Activated CD4-positive, CD25-positive, alpha-beta regulatory T cell treated with anti-CD3 and anti-CD28 coated beads, Interleukin-2, amount 50 U/mL, for 24 hours (primary cell): ENCODE measurements at places on chromosomes 2 and 18.

GRCh38 chr2:84741182-84741822 lies 139.6 kb downstream of the TRABD2A start:
- peak; percentile 87 for ATAC-seq

DNA sequence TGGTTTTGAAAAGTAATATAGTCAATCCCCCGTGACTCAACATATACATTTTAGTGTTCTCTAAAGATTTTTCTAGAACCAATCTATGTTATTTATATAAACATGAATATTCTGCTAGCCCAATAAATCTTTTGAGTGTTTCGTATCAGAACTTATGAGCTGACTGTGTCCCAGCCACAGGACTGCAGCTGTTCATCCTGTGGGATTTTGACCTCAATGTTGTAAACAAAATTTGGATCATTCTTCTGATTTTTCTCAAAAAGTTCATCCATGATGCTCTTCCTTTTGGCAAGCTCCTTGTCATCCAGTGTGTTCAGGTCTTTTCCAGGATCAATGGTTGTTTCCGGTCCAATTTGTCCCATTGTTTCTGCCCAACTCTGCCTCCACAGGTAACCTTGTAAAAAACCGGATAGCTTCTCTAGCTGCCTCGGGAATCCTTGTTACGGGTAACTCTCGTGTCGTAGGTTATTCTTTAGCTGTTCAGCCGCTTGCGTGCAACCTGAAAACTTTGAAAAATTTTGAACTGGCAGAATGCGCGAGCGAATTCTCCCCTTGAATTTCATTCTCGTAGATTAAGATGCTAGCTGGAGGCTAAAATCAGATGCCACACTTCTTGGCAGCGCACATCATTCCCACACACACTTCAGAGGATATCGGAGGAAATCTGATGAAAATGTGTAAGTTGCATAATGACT lies 195.2 kb downstream of the SH3BP4 start:
- no peak for ATAC-seq

DNA sequence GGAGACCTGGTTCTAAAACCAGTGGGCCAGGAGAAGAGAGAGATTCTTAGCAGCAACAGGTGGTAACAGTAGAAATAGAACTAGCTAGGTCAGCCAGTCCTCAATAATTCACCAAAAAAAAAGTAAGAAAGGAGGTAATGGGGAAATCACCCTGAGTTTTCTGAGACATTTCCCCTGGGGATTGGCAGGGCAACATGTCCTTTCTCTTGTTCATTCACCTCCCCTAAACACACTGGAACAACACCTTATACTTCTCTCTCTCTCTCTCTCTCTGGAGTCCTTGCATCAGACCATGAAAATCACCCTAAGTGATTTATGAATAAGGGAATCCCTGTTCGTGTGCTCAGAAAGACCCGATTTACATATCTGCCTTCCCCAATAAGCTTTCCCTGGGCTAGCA lies 64.8 kb downstream of the COX7A2L start:
- peak; percentile 18 for ATAC-seq

- no peak for ATAC-seq
Measured at GRCh38 chr2:126635281-126635680, 20.7 kb upstream of the GYPC start.

DNA sequence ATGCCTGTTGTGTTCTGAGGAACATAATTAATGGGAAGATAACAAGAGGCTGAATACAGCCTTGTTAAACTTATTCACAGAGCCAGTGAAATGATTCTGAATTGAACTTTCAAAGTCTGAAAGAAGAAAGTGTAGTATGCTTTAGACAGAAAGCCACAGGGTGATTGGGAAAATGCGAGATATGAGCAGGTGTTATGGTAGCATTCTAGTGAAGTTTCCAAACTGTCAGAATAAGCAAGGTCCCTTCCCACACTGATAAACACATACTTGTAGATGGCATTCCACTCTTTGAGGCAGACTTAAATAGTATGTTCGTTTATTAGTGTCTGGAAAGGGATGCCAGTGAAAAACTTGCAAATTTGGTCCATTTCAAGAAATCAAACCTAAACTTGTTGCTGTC lies 70.5 kb upstream of the ITPRID2 start:
- no peak for ATAC-seq

- ATAC-seq = no peak
Measured at GRCh38 chr2:189144700-189145211, 34.8 kb downstream of the COL5A2 start.

DNA sequence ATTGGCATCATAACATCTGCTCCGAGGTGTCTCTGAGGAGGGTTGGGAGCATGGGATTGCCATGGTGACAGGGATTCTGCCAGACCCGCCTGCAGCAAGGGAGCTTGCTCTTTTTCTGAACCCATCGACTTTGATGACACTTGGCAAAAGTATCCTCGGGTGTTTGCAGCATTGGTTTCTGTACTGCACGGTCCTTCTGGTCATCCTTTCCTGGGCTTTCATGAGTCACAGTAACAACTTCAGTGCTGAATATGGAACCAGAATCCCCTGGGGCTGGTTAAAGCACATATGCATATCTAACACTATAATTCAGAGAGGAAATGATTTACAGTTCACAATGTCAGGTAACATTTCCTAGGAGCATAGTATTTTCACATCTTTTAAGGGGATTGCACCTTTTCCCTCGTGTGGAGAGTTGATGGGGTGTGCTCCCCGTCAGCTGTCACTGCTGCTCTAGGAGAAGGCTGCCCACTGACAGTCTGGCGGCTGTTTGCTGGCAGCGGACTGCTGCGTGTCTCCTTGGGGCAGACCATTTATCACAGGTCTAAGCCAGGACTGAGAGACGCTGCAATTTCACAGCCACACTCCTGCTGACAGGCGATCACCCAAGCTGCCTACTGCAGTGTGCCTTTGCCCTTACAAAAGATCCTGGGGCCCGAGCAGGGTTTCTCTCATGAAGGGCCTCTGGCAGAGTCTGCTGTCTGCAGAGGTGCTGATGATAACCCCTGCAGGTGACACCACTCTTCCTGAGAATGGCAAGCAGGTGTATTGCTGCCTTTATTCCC lies 425.3 kb downstream of the THSD7B start:
- no peak for ATAC-seq

DNA sequence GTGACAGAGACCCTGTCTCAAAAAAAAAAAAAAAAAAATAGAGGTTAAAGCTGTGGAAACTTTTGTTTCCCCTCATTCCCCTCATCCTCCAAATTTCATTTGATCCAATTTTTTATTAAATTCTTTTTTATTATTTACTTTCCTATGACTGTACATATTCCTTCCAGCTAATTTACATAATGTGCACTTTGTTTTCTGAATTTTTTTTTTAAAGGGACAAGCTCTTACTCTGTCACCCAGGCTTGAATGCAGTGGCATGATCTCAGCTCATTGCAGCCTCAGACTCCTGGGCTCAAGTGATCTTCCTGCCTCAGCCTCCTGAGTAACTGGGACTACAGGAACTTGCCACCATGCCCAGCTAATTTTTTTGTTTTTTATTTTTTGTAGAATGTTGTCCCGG lies 10.3 kb downstream of the ANKAR start:
- no peak for ATAC-seq

DNA sequence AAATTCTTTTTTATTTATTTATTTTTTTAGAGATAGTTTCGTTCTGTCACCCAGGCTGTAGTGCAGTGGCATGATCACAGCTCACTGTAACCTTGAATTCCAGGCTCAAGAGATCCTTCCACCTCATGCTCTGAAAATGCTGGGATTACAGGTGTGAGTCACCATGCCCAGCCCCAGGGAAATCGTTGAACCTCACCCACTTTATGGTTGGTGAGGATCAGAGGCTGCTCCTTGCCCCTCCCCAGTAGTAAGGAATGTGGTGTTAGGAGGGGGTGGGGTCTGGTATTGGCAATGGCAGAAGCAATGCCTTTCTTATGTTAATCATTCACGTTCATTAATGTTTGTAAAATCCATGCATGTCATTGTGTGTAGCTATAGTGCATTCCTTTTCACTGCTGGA lies 161.9 kb downstream of the SUCLG1 start:
- ATAC-seq = no peak

GRCh38 chr2:98537390-98538126 lies 70.8 kb downstream of the COA5 start:
- ATAC-seq = no peak

DNA sequence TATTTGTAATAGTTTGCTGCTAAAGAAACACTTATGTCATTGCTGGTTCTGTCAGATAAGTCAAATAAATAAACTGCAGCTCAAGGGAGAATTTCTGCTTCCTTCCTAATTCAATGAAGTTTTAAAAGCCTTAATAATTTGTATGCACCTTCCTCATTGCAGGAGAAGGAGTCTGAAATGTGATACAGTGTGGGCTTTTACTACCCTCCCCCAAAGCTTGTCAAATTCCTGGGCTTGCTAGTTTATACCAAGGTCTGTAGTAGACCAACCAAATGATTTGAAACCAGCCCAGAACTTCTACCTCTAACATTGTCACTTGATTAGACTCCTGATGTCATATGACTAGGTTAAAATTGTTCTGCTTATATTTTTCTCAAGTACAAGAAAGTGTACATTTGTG lies 131.8 kb downstream of the DTNA start:
- no peak for ATAC-seq

- ATAC-seq = no peak
Measured at GRCh38 chr2:148969659-148970061, 68.8 kb upstream of the LYPD6B start.

GRCh38 chr2:235523021-235523420 lies 29.2 kb downstream of the AGAP1 start:
- ATAC-seq = no peak

DNA sequence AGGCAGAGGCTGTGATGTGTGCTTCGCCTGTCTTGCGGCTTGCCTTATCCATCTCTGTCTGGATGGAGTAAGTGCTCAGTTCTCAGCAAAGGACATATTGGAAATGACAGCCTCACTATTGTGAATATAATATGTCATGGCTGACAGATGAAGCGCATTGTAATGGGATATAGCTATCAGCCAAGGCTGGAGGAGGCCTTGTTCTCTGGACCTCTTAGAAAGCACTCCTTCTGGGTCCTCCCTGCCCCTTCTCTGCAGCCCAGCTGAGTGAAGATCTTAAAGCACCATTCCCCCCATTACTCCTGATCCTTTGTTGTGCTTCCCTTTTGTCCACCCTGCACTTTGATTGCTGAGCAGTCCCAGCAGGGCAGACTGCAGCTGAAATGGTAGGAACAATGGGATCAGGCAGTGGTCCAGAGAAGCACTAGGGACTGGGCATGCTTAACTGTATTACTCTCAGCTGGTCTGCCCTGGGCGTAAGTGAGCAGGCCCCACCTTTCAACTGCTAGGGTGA lies 265.3 kb downstream of the SETBP1 start:
- ATAC-seq = no peak

DNA sequence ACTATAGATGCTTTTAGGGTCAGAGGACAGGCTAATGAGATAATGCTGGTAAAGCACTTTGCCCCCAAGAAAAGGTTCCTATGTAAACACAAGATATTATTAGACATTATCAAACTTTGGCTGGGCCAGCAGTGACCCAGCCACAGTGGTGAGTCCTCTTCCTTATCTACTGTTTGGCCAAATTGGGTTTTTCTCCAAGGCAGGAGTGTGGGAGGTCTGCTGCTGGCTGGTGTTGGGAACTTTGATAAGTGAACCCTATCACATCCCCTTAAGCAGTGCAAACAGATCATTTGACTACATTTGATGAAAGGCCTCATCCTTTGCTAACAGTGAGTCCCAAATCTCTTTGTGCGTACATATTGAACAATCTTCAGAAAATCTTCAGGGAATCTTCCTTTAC lies 16.2 kb downstream of the FZD7 start:
- ATAC-seq = no peak

DNA sequence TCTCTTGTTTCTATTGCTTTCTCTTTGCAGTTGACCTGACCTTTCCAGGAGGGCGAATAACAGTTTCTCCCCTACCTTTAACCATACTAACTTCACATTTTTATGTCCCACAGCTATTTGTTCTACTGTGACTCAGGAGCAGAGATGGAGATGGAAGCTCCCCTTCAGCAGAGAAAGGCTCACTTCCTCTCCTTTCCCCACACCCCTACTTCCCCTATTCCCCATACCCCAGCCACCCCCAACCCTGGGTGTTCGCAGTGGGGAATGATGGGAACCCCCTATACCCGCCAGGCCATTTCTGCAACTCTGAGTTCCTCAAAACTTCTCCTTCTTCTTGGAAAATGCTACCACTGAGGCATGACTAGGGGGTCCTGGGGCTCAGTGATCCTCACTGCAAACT lies 285.4 kb upstream of the MGAT5 start:
- ATAC-seq = no peak

- no peak for ATAC-seq
Measured at GRCh38 chr2:80822999-80823398, 518.4 kb upstream of the LRRTM1 start.

DNA sequence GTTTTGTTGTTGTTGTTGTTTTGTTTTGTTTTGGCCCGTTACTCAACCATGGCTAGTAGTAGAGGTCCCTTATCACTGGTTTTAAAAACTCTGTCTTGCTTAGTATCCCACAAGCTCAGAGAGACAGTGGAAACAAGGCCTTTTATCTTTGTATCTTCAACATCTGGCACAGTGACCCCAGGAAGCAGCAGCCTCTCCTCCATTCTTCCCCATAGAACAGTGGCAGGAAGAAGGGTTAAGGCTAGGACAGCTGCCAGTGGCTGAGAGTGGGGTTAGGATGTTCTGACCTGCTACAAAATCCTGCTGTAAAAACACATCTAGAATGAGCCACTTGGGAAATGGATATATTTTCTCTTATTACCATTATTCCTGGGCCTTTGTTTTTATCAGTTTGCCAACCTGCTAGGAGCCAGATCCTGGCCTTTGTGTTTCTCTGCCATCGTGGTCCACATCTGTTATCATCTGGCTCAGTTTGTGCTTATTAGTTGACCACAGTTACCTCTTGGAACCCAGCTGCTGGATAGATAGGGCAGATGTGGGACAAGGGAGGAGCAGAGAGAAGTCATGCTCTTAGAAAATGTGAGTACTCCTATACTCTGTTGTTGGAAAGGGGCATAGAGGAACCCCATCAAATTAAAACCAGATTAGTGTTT lies 246.8 kb downstream of the AGPS start:
- no peak for ATAC-seq

GRCh38 chr2:191790737-191791136 lies 56.2 kb downstream of the CAVIN2 start:
- ATAC-seq = no peak

DNA sequence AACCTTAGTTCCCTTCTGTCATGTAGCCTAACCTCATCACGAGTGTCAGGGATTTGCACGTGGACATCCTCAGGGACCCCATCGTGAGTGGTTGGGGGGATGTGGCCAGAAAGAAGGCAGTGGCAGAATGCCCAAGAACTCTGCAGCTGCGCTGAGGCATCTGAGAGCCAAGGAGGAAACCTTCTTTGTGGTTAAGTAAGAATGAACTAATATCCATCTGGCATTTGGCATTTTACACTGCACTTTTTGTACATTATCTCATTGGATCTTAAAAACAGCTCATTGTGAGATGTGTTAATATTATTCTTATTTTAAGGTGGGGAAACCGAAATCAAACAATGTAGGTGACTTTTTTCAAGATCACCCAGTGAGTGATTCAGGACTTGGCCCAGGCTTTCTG lies 32.6 kb upstream of the APCDD1 start:
- no peak for ATAC-seq

- no peak for ATAC-seq
Measured at GRCh38 chr2:241509155-241509784, 886 bp upstream of the STK25 start.

GRCh38 chr2:121220995-121221394 lies 64.0 kb downstream of the TFCP2L1 start:
- ATAC-seq = no peak

GRCh38 chr2:131754929-131755720 lies 227.4 kb downstream of the CCDC74A start:
- ATAC-seq = no peak

GRCh38 chr18:27862041-27862682 lies 314.8 kb downstream of the CDH2 start:
- ATAC-seq = no peak
